Stimulated activated CD8-positive, alpha-beta memory T cell treated with anti-CD3 and anti-CD28 coated beads, Interleukin-2, amount 100 ng/mL, for 1 hour (primary cell): ENCODE measurements at places on chromosomes 2 and 18.
A peak's percentile ranks its signal among the peaks of the same experiment; 100 is the strongest.

DNA sequence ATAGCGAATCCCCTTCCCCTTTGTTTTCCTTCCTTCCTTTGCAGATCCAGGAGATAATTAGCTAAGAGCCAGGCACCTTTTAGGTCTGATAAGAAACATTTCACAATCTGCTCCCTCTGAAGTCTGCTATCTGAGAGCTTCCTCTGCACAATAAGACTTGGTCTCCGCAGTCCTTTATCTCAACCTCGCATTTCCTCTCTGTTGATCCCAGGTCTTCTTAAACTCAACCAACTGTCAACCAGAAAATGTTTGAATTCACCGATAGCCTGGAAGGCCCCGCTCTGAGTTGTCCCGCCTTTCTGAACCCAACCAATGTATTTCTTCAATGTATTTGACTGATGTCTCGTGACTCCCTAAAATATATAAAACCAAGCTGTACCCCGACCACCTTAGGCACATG is 78.4 kb upstream of the CTDP1 start:
- no peak for DNase-seq

DNA sequence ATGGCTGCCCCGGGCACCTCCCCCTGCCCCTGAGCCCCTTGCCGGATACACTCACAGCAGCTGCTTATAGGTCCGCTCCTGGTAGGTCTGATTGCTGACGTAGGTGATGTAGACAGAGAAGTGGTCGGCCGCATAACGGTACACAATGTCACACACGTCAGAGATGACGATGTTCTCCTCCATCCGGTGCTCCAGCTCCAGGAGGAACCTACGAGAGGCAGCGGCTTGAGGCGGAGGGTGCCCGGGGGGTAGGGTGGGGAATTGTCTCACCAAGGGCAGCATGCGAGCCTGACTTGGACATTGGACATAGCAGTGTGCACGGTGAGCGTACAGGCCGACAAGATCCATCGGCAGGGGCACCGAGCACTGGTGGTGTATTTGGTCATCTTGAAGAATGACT is 22.8 kb downstream of the SNORC start:
- DNase-seq: no peak

DNA sequence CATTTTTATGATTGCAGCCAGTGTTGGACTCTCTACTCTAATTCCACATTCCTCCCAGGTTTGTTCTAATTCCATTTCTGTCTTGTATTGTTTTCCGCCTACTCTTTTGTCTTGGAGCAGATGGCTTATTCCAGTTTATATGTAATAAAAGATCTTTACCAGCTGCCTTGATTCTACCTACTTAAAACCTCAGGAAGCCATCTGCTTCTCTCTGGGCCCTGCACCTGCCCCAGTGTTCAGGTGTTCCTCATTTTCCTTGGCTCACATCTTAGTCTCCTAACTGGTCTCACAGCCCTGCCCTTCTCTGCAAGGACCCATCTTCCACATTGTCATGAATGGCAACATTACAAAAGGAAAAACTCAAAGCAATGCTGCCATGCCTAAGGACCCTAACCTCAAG is 21.0 kb upstream of the IL37 start:
- no peak for DNase-seq

DNA sequence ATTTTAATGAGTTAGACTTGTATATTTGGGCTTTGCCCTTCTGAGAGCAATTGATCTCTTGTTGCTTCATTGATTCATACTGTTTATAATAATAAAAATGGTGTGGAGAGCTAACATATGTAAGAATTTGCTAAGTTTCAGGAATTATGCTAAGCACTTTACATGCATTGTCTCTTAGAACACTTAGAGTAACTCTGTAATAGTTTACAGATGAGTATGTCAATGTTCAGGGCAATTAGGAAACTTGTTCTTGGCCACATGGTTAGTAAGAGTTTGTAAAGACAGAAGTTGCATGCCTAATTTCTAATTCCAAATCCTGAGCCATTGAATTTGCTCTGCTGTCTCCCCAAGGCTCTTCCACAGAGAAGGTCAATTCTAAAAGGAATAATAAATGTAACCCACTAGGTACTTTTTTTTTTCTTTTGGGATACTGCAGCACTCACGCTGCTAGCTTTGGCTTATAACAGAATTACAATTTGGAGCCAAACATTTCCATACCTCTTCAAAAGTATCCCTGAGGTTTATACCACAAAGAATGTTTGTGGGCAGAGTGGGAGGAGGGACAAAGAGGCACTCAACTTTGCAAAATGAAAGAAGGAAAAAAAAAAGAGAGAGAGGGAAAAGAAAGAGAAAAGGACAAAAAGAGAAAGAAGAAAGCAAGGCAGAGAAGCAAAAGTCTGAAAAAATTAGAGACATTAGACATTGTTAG is 232.4 kb downstream of the CALCRL start:
- no peak for DNase-seq

GRCh38 chr2:220460257-220460985 is 833.0 kb downstream of the SLC4A3 start:
- no peak for DNase-seq

- no peak for DNase-seq
These were observed 785.8 kb downstream of the RNF144A start for GRCh38 chr2:7703048-7703447.

- DNase-seq: no peak
These were observed 50.5 kb downstream of the GAREM1 start for GRCh38 chr18:32420084-32420750.

GRCh38 chr2:12739721-12740254 is 23.1 kb downstream of the TRIB2 start:
- no peak for DNase-seq

- peak; percentile 15 for DNase-seq
These were observed 7.1 kb upstream of the SOS1 start for GRCh38 chr2:39127973-39128372.

DNA sequence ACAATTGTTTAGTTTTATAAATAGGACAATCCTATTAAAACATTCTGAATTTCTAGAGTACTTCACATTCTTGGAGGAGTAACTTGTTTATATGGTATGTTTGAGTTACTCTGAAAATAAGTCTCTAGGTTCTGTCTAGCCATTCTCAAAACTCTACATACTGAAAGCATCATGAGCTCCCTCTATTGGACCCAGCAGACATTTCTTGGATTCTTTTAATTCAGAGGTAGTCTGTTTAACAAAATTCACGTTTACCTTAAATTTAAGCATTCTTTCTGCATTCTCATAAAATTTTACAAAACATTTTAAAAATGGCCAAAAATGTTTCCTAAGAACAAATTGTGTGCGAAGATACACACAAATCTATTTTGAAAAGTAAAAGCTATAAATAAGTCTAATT is 15.3 kb downstream of the SP9 start:
- DNase-seq: no peak

- no peak for DNase-seq
These were observed 23.7 kb downstream of the METTL4 start for GRCh38 chr18:2547477-2548087.

DNA sequence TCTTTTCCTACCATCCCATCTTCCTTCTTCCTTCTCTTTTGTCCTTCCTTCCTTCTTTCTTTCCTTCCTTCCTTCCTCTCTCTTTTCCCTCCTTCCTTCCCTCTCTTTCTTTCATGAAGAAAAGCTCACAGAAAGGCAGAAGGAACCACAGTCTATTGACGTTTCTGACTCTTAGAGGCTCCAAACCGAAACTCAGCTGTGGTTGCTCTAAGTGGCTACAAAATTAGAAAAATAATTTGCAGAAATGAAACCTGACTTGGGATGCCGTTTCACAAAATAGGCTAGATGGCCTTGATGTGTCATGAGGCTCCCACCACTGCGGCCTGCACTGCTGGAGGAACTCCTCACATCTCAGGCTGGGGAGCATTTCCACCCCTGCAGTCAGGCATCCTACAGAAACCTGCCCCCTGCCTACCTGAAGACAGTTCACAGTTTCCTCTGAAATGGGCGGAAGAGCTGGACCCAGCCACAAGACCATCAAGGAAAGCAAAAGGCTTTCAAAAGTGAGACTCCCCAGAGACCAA is 165.6 kb downstream of the SMAD7 start:
- DNase-seq: no peak

DNA sequence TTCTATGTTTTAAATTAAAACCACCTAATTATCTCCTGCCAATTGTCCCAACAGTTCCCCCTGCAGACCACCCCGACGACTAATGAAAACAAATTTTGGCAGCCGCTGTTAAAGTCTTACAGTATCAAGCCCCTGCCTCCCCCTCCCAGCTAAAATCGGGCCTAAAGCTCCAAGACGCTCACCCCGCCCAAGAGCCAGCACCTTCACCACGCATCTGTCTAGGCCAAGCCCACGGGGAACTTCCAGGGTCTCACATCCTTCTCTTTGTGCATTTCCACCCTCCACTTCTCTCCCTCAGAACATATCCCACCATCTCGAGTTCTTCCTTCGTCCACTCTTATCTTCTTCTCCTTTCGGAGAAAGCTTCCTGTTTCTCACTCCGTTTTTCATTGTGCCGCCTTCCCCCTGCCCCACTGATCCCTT is 445 bp downstream of the PRPF40A start:
- no peak for DNase-seq

DNA sequence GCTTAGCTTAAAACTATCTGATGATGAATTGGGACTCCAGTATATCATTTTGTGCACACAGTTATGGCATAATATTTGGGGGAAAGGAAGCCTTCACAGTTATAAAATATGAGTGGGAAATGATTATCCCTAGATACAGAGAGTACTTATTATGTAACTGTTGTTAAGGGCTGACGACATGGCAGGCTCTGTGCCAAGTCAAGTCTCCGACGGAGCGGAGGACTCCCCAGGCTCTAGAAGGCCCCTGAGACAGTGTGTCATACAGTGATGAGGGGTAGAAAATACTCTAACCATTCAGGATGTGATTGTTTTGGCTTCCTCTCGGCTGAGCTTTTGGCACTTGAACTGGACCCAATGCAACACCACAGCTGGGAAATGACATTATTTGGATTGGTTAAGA is 211.8 kb downstream of the SLC8A1 start:
- DNase-seq: no peak

GRCh38 chr2:207248702-207249377 is 83.1 kb upstream of the KLF7 start:
- DNase-seq: no peak

DNA sequence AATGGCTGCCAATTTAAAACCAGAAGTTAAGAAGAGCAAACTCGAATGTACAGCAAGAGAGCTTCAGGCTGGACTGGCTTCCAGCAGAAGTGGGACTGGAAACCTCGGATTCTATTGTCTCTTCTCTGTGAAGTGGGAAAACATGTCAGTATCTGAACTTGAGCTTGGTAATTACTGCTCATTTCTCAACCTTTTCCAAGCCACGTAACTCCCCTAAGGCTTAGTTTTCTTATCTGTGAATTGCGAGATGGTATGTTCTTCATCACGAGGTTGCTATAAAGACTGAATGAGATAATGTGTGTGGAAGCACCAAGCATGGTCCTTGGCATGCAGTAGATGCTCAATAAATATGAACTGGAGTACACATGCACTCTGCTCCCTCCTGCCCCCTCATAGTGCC is 259.4 kb upstream of the SPRED2 start:
- no peak for DNase-seq

DNA sequence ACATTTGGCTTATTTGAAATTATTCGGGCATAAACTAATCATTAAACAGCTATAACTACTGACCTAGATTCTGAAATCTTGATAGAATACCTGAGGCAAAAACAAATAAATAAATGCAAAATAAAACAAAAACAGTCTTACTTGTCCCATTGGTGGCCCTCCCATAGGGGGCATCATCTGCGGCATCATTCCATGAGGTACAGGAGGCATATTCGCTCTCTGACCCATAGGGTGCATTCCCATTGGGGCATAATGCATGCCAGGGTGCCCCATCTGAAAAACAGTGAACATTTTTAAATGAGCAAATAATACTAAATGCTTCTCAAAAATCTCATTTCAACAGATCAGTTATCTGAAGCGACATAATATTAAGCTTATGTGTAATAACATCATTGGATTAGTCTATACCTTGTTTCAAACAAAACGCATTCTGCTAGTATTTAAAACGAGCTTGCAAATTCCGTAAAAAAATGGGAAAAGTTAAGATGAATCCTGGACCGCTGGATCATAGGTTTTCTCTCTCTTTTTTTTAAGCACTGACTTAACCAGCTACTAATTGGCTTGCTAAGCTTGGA is 1.3 kb downstream of the PRPF40A start:
- DNase-seq: no peak

- no peak for DNase-seq
These were observed 267.7 kb downstream of the ALPK2 start for GRCh38 chr18:58361212-58361611.

DNA sequence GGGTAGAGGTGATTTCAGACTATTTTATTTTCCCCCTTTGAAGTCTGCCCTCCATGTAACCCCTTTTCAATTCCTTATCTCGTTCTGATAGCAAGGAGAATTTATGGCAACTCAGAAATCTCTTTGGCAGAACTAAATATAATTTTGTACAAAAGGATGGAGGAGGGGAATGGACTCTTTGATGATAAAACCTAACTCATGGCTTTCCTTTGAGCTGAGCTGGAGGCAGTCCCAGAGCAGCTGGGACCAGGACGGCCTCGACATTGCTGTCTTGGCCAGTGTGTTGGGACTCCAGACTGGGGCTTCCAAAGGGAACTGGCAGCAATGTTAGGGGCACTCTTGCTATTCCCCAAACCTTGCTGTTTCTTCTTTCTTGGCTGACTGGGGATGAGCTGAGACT is 47.7 kb downstream of the PAX8 start:
- no peak for DNase-seq

DNA sequence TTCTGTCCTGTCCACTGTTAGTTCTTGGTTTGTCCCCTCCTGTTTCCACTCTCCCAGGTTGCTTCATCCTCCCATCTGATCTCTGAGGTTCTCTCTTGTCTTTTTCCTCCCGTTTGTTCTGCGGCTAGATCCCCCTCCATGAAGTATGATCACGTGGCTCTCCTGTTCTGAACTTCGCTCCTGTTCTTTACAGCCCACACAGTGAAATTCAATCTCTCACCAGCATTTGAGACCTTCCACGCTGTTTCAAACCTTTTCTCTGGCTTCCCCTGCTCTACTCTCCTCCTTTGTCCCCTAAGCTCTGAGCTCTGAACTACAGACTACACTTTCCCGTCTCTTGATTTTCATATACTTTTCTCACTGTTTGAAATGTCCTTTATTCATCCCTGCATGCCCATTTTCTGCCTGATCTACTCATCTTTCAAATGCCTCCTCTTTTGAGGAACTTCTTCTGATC is 83.5 kb downstream of the OSBPL6 start:
- DNase-seq: no peak
